Motor neuron (in vitro differentiated cells): ENCODE measurements at places on chromosomes 7 and 10. TPM values are rescaled to one million over a fixed set of nuclear protein-coding genes. Genes with fewer than 3 reads are reported as not detected.

- no peak for ATAC-seq
These were observed 144.1 kb downstream of the HERPUD2 start for GRCh38 chr7:35550831-35551230.

DNA sequence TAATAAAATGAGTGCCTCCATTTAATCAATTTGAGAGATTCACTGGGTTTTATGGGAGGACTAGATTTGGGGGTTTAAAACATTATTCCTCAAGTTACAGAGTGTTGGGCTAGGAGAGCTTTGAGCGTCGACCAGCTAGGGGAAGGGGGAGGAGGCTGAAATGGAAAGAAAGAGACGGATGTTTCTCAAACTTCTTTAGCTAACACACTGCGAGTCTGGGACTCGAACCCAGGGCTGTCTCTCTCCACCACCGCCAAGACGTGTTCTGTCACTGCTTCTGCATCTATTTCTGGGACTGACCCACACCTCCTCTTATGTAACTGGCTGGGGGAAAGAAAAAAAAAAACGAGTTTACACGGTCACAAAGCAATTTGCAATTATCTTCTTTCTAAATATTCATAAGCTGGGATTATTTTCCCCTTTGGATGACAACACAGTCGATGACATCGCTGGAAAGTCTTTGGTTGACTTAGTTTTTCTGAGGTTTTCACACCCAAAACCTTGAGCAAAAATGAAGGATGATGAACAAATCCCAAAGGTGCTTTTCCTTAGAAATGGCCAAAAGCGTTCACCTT lies 27.2 kb downstream of the CHST15 start:
- ATAC-seq, result no peak

- no peak for ATAC-seq
These were observed 355.0 kb upstream of the BMPER start for GRCh38 chr7:33550363-33550762.

DNA sequence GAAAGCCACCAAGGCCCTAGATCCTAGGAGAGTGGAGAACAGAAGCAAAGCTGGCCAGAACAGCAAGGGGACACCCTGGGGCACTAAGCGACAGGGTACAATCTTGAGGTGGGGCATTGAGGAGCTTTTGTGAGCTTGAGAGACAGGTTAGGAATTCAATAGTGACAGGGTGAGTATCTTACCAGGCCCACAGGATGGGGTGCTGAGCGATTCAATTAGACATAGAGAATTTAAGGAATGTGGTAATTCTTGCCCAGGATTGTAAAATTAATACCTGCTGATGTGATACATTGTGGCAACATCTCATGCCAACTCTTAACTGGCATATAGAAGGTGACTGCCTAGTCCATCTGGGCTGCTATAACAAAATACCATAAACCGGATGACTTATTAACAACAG lies 14.0 kb downstream of the RBP3 start:
- ATAC-seq, result no peak

The NPFFR1 gene
- 0.04 and 0.05 TPM in 2 replicates for total RNA-seq

DNA sequence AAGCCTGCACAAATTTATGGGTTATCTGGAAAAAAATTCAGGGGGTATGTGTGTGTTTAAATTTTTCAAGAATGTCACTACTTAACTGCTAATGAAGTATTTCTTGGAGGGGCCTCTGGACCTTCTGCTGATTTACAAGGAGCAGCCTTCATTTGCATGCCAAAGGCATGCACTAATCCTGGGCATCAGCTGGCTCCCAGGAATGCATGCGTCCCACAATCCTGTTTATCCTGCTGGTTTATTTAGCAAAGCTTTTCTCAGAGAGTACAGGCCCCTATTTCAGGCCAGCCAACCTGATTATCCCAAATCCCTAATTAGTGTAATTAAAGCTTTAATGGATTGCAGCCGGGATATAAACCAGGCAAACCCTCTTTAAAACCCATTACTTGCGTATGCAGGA lies 170.4 kb downstream of the TAX1BP1 start:
- peak; percentile 84 for ATAC-seq

- no peak for ATAC-seq
These were observed 5.5 kb upstream of the PITRM1 start for GRCh38 chr10:3178042-3178441.

DNA sequence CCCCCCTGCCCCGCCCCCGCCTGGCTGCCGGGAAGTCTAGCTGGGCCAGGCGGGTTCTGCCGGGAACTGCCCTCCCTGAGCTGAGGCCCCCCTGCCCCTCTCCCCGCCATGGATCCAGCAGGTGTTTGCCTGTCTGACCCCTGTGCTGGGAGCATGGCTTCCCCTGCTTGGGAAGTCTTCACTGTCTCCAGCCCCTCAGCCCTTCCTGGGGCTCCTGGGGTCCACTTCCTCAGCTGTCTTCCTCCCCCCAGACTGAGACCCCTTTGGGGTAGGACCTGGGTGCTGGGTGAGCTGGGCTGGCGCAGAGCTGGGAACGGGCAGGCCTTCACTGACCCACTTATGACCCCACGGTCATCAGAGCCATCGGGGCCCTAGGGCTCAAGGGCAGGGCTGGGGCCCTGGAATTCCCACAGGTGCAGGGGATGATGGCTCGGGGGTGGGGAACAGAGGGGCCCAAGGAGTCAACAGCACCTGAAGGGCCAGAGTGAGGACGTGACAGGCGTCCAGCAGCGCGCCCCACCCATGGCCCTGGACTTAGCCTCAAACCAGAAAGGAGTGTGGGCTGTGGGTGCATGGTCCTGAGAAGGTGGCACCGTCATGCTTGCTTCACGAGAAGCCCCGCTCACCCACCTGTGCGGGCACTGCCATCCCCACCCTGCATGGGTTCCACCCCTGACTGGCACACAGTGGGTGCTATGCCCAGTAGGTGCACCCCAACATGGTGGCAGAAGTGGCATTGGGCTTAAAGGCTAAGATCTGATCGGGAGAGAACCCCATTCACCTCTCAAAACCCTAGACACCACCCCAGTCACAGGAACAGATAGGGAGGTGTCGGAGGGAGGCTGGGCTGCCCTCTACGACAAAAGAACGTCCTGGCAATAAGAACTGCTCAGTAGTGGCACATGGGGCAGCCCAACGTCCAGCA lies 16.2 kb upstream of the TNRC18 start:
- ATAC-seq, result peak; percentile 42

GRCh38 chr10:43905512-43906236 lies 257.0 kb upstream of the ZNF32 start:
- no peak for ATAC-seq

- ATAC-seq, result no peak
These were observed 255.1 kb downstream of the OTUD1 start for GRCh38 chr10:23693925-23694324.

DNA sequence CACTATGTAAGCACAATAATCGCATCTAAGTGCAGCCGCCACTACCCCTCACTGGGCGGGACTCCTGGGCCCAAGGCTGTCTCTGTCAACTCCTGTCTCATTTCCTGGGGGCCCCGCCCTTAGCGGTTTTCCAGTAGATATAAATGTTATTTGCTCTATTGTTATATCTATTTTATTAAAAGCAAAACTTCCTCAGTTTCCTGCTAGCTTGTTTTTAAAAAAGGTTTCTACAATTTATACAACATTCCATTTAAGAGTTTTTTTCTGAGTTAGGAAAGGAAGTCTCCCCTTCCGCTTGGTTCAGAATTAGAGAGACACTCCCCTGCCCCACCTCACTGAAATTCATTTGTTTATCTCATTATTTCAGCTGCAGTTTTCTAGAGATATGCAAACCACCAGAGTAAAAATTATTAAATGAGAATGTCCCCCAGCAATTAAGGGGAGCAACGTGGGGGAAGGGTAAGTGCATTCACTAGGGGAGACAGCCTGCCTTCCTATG lies 82.7 kb downstream of the RAMP3 start:
- no peak for ATAC-seq

DNA sequence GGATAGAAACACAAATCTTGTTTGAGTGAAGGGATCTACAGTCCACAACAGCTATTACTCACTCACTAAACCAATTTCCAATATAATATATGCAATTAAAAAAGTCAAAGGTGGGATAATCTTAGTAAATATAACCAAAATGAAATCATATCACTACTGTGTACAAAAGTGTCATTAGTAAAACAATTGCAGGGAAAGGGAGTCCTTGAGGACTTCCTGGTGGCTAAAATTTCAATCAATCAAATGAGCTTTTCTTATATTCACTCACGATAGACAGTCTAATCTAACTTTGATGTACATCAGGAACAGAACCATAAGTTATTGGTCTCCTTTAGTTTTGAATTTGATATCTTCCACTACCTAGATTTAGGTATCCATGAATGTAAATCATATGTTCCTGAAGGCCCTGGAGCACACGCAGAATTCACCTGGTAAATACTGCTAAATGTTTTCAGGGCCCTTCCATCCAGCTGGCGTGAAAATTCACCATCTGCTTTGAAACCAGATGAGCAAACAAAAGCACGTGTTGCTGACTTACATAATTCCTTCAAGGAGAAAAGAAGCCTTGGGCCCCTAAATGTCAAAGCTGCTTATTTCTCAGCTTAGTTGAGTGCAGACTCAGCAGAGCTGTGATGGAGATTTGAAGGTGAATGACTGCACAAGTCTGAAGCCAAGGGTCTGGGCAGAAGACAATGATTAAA lies 159.3 kb upstream of the TMEM196 start:
- ATAC-seq, result no peak
